ENCODE measurements at places on chromosomes 6 and 20.

- ATAC-seq, result no peak
These were observed 112.2 kb downstream of the LRFN2 start for GRCh38 chr6:40474937-40475336.

- no peak for ATAC-seq
These were observed 352.5 kb upstream of the TSHZ2 start for GRCh38 chr20:52619671-52620070.

GRCh38 chr6:140977403-140977802, 1155.3 kb upstream of the GJE1 start:
- no peak for ATAC-seq

GRCh38 chr20:11549172-11550103, 368.3 kb upstream of the BTBD3 start:
- no peak for ATAC-seq

DNA sequence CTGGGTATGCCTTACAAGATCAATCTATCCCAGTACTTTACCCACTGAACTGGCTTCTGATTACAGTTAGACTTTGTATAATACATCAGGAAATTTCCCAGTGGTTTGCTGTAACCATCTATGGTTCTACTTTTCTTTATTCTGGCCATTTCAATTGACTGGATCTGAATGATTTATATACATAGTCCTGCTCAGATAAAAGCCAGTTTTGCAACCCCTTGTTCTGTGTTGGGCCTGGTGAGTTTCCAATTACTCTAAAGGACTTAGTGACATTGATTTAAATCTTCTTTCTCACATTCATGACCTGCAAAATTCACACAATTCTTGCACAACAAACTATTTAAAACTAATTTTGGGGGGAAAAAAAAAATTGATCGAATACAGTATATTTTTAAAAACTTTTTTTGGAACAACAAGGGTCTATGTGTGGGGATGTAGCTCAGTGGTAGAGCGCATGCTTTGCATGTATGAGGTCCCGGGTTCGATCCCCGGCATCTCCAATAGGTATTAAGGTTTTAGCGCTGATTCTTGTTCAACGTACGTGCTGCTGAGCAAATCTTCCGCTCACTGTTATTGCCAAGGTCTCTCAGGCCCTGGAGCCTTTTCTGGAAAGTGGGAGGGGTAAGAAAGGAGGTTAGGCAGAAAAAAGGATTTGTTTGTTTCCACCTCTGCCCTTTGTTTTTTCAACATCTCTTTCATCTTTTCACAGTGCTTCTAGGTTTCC, 117.5 kb downstream of the GPX5 start:
- peak; percentile 44 for ATAC-seq

DNA sequence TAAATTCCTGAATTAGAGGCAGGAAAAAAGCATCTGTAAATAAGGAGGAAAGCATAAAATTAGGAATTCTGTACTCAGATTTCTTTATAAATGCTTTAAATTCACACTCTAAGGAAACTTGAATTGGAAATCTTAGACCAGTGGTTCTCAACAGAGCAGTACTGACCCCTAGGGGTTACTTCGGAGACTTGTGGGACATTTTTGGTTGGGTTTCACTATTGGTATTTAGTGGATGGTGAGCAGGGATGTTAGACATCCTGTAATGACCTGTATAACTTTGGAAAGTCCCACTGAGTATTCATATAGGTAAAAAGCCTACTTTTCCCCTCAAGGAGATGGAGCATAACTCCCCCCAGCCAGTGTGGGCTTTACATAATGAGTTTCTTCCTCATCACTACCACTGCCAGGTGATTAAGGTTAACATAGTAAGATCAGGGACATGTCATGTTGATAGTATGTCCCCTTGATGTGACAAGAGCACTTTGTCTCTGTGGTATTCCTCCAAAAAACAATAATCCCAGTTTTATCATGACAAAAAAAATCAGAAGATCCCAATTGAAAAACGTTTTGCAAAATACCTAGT, 31.0 kb downstream of the GLO1 start:
- ATAC-seq, result peak; percentile 77

- ATAC-seq, result no peak
These were observed 154.9 kb downstream of the OR2B2 start for GRCh38 chr6:27757307-27757706.

- ATAC-seq, result no peak
These were observed 32.2 kb downstream of the RREB1 start for GRCh38 chr6:7139835-7140470.

DNA sequence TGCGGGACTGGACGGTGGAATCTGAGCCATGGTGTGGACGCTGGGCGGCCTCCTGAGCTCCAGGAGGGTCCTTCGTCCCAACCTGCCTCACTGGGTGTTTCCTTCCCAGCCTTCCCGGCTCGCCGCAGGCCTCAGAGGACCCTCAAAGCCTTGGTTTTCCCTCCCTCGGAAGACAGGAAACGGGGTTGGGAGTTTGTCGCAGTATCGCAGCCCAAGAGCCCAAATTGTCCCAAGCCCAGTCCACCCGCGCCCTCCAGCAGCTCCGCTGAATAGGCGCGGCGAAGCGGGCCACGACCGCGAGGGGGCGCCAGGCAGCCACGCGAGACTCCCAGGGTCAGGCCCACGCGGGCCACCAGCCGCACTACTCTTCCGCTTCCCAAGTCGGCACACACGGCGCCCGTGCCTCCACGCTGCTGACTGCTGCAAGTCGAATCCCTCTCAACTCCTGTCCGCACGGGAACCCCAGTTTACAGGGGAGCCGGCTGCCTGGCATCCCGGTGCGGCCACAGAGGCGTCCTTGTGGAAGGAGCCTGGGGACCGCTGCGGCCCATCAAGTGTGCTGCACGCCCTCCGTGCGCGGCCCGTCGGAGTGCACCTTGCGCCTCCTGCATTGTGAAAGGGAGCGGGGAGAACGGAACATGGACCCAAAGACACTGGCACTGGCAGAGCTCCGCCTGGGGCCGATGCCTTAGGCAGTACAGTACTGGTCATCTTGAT, 40.4 kb upstream of the HMGA1 start:
- ATAC-seq, result peak; percentile 96

- no peak for ATAC-seq
These were observed 38.0 kb upstream of the CAP2 start for GRCh38 chr6:17355404-17355774.

- no peak for ATAC-seq
These were observed 260.1 kb downstream of the FOXC1 start for GRCh38 chr6:1869769-1870168.

DNA sequence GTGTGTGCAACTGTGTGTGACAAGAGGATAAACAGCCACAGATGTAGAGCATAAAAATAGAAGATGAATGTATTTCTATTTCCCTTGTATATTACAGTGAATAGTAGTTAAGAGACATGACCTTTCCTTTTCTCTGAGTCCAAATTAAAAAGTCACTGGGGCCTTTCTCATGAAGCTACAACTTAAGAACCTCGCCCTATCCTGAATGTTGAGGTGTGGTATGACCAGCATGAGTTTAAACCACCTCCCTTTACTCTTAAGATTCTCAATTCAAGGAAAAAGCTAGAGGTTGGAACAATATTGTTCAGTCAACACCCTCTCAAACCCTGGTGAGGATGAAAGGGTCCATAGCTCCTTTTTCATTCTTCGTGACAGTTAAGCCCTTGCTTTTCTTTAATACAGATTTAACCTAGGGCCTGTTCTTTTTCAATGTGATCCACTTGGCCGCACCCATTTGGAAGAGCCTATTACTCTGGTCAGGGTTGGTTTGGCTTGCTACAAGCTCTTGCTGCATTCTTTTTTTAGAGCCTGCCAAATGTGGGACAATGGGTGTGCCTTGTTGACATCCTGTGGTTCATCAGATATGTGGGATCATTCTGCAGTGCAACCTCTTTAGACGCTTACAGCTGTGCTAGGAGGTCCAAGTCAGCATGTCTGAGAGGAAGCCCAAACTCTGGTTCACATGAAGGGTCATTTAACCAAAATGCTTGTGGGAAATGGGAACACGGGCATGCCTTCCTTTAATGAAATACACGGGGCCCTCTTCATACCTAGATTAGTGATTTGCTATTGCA, 290.0 kb downstream of the HAO1 start:
- ATAC-seq, result peak; percentile 25

DNA sequence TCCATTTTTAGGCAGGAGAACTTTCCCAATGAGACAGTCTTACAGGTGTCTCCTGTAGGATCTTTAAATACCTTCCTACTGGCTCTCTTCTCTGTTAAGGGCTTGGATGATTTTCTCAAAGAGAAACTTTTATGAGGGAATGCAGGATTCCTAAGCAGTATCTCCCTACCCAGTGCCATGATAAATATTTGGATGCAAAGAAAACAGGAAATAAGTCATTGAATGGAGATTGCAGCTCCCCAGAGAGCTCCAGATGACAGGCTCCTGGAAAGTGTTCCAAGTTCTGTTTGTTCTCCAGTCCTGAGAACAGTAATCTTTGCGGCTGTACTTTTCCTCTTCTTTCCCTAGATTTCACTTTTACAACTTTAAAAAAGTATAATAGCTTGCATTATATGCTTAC, 2.4 kb upstream of the SCGN start:
- ATAC-seq, result no peak

GRCh38 chr20:53959911-53960578, 110.3 kb downstream of the BCAS1 start:
- ATAC-seq, result no peak

GRCh38 chr6:136795386-136795785, 3.1 kb upstream of the MAP3K5 start:
- ATAC-seq, result no peak

DNA sequence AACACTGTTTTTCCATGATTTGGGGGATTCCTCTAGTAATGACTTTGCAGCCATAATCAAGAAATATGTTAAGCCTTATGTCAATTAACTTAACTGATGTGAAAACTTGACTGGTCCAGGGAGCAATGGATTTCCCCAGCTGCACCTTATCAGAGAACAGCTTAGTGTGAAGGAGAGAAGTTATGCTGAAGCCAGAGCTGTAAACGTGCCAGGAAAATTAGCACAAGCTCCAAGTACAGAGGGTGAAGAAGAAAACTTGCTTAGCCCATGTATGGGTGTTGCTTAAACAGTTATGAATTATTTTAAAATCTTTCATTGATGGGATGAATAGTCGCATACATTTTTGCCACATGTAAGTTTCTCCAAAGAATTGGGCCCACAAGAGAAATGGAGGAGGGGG, 214.9 kb upstream of the RNF217 start:
- no peak for ATAC-seq

GRCh38 chr6:73893696-73894095, 197.7 kb downstream of the CD109 start:
- no peak for ATAC-seq

DNA sequence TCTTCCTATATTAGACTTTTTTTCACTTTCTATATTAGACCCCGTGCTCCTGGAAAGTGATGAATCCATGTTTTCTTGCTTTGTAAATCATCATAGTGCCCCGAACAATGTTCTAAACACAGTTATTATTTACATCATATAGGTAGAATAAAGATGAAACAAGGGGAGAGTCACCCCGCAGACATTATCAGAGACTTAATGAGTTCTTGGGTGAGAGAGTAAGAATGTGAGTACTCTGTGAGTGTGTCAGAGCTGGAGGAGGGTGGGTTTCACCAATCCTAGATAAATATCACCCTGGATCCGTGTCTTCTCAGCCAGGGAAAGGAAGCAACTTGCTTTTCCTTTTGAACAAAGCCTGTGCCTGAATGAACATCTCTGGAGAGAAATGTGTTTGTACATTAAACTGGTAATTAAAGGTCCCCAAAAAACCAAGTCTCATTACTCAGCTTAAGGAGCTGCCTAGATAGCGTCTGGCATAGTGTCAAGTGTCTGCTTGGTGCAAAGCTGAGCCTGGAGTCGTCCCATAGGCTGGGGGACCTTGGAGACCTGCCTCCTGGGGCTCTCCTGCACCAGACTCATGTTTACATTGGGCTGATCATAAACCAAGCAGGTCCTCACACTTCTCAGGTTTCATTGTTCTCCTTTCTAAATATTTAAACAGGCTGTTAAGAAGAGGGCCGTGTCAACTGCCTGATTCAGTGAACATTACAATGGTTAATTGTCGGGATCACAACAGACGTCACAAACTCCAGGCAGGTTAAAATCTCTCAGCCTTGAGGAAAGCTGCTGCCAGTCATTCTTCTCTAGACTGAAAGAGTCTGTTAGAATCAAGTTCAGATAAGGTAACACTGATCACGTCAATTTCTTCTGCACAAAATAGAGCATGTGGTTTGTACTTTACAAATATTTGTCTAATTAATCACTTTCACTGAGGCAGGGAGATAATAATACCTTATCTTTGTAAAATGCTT, 179.7 kb upstream of the MYLIP start:
- peak; percentile 39 for ATAC-seq

GRCh38 chr20:38197217-38197616, 32.1 kb upstream of the TGM2 start:
- ATAC-seq, result no peak

DNA sequence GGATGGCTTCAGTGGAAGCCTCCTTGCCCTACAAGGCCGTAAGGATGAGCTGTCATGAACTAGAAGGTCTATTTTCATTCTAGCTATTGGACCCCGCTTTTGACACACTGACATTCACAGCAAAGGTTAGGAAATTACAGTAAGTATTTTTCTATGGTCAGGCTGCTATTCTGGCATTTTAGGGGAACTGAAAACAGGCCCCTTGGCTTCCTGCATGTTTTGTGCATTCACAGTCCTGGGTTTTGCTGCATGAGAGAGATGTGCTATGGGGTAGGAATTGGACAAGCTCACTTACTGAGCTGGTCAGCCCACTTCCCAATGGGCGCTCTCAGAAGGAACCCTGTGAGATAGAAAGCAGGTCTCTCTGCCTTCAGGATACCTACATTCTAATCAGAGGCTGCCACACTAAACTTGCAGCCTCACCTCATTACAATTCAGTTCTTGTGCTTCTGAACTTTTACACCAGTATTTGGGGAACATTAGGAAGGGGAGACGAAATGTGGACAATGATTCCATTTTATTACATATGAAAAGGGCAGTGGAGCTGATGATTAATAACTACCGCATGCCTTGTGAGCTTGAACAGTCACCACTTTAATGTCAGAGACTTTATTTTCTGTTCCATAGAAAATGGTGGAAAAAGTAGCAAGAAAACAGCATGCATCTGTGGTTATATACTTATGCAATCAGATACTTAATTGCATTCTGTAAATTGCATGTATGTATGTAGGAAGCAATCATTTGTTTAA, 86.6 kb upstream of the TAB2 start:
- no peak for ATAC-seq

DNA sequence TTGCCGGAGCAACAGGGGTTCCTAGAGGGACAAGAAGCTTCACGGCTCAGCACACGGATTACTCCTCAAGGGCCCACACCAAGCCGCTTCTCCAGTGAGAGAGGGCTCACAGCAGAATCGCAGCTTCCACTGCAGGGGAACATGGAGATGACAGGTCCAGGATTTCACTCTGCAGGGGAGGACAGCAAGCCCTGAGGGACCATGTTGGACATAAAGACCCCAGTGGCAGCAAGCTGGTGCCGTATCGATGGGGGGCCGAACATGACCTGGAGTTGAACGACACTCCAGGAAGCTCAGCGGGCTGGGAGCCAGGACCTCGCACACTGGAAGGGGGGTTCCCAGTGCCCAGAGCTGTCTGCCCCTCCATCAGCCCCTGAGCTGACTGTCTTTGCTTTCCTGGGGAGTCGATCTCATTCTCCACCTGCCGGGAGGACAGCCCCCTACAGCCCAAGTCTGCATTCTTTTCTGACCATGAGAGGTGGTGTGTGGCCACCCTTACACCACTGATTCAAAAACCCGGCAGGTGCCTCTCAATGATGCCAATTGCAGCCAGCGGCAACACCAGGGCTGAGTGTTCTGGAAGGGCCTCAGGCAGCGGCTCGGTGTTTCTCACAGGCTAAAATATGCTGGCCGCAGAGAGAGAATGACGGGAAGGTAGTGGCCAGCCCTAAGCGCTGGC, 194.5 kb upstream of the CDH4 start:
- no peak for ATAC-seq

- ATAC-seq, result no peak
These were observed 140.7 kb downstream of the ZMYND8 start for GRCh38 chr20:47215653-47216397.
